ENCODE measurements at places on chromosomes 6 and 20.
A peak's percentile ranks its signal among the peaks of the same experiment; 100 is the strongest.

DNA sequence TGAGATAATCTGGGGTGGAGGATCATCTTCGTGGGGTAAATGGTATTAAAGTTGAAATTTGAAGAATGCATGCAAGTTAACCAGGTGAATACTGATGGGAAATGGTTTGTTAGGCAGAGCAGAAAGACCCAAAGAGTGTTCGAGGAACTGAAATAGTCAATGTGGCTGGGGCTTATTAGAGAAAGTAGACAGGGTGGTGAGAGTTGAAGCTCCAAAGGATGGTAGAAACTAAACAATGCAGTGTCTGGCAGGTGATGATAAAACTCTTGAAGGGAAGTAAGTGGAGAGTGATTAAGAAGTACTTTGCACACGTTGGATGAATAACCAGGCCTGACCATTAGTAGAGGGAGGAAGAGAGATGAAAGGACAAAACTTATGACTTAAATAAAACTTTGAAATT lies 39.8 kb upstream of the CENPW start:
- no peak for DNase-seq

GRCh38 chr6:167832497-167833395 lies 6.0 kb downstream of the AFDN start:
- DNase-seq: peak; percentile 54

GRCh38 chr20:47156301-47157137 lies 200.0 kb downstream of the ZMYND8 start:
- DNase-seq: no peak

DNA sequence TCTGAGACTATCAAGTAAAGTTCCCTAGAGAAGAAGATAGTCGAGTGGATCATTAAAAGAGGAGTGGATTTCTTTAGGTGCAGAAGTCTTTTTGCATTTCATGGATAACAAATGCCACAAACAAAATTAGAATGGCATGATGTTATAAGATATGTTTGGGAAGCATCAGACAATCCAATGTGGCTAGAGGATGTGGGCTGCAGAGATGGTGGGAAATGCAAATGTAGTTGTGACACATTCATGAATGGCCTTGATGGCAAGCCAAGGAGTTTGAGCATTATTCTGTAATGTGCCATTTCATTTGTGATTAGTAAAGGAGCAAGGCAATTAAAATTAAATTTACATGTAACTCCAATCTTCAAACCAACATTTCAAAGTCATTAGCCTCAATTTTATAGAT lies 211.9 kb downstream of the CENPW start:
- DNase-seq: no peak

GRCh38 chr6:84512391-84512790 lies 252.0 kb downstream of the TBX18 start:
- no peak for DNase-seq

DNA sequence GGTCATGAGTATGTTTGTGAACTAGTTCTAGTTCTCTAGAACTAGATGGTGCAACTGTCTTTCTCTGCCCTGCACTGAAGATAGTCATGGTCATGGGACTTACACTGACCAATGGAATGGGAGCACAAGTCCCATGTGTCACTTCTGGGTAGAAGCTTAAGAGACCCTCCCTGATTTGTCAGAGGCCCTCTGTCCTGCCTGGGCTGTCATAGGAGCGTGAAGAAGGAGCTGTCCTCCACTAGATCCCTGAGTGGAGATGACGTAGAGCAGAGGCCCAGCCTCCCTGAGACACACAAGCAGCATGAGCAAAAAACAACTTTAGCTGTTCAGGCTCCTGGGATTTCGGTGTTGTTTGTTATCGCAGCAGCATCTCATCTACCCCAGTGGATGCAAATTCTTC lies 514.5 kb downstream of the PREX1 start:
- no peak for DNase-seq

DNA sequence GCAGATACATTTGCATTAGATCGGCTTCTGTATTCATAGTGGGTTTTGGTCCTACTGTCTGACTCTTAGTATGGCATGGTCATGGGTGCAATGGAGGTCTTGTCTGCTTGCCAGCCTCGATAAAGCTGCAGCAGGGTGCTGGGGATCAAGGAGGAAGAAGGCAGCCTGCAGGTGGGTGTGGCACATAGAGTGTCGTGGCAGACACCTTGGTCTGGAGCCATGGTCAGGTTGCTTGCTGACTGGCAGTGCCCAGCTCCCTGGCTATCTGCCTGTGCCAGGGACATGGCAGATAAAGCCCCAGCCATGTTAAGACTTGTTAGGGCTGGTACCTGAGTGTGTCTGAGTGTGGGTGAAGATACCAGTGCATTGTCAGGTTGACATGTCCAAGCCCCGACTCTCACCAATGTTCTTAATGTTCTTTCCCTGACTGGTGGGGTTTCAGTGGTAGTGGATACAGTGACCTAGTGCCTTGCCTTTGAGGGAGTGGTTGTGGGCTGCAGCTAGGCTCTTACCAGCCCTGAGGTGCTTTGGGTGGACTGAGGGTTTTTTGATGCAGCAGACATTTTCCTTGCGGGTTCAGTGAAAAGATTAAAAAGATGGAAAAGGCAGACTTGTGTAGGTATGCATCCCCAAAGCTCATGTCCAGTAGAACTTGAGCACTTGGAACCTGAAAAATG lies 1.8 kb downstream of the FAM83D start:
- DNase-seq: peak; percentile 25

GRCh38 chr20:6892724-6893123 lies 125.2 kb downstream of the BMP2 start:
- DNase-seq: no peak

GRCh38 chr6:112389842-112390241 lies 42.7 kb downstream of the RFPL4B start:
- DNase-seq: no peak

- DNase-seq: no peak
These were observed 582.3 kb upstream of the GJE1 start for GRCh38 chr6:141550471-141550870.

DNA sequence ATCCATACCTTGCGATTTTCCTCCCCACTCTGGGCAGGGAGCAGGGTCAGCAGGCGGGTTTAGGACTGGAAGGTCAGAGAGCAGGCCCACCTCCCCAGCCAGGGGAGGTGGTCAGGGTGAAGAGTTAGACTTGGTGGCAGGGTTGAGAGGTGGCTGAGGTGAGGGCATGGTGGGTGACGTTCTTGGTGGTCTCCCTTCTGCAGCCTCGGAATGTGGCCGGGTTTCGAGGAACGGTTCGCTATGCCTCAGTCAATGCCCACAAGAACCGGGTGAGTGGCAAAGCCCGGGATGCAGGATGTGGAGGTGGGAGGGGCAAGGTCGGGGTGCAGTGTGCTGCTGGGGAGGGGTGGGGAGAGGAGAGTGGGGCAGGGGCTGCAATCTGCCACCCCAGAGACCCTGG lies 11.6 kb downstream of the TTBK1 start:
- DNase-seq: no peak

- DNase-seq: peak; percentile 16
These were observed 120.8 kb downstream of the AGPAT4 start for GRCh38 chr6:161152907-161153662.

DNA sequence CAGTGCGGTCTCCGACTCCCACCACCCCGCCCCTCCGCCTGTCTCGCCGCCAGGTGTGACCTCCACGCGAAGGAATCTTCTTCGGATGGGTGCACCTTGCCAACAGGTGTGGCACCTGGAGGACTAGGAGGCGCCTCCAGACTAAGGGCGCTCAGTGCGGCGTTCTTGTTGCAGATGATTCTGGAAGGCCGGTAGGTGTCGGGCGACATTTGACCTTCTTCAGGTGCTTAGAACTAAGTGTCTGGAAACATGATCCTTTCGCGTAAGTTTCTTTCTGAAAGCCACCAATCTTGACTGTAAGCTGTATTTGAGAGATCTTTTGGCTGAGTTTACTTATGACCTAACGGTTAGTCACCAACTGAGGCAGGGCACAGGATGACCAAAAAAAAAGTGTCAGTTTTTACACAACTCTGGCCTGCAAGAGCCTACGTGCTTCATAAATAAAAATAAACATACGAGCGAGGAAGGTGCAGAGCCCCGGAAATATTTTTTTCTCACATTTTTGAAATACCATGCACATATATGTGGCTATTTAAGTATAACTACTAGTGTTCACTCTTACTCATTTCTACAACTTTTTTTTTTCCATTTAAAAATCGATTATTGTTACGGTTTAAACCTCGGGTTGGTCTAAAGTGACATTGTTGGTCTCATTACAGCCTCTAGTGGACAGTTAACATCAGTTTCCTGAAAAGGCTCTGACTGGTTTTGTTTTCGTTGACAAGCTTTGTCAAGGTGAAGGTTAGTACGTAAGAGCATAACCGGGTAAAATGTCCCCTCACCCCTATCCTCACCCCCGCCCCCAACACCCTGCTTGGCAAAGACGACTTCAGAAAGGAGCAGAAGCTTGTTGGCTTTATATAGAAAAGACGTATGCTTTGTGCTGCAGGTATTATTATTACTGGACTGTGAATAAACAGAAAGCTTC lies 1.6 kb upstream of the ATXN1 start:
- DNase-seq: peak; percentile 88

DNA sequence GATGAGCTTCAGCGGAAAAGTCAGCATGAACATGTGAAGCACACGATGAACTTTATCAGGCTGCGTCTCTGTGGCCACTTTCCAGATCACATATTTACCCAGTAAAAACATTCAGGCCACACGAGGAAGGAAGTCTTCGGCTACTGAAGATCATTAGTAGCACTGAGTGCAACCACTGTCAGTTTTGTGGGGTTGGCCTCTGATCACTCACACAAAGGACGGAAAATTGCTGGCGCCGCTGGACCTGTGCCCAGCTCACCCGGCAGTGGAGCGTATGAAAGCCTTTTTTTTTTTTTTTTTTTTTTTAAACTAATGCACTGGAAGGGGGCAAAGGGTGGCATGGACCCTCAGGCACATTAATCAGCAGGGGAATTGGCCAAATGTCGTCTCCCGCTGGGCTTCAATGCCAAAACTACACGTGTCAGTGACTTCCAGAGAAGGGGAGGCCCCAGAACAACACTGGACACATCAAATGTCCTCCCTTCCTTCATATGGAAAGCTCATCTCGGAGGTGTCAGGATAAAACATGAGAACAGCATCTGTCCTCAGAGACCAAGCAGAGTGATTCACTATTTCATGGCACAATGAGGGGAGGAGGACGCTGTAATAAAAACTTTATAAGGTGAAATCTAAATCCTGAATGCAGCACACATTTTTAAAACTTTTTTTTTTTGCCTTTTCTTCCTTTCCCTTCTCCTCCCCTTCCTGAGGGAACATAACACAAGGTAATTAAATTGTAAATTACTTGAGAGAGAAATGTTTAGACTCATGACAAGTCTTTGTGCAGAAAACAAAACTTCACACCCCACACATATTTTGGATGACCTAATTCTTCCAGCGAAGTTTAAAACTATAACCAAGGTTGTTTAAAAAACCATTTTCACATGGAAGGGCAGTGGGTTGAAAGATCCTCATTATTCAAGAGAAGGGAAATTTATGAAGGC lies 223.4 kb downstream of the FOXC1 start:
- no peak for DNase-seq

DNA sequence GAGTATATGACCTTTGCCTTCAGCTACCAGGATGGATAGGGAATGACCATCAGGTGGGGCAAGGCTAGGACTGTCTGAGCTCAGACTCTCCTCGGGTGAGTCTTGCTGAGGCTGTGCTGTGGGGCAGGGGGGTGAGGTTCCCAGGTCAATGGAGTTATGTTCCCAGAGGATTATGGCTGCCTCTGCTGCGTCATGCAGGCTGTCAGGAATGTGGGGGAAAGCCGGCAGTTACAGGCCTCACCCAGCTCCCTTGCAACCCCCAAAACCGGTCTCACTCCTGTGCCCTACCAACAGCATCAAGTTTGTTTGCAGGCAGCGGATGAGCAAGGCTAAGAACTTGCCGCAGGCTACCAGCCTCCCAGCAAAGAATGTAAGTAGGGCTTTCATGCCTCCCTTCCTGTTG lies 93.5 kb downstream of the ESR1 start:
- no peak for DNase-seq

DNA sequence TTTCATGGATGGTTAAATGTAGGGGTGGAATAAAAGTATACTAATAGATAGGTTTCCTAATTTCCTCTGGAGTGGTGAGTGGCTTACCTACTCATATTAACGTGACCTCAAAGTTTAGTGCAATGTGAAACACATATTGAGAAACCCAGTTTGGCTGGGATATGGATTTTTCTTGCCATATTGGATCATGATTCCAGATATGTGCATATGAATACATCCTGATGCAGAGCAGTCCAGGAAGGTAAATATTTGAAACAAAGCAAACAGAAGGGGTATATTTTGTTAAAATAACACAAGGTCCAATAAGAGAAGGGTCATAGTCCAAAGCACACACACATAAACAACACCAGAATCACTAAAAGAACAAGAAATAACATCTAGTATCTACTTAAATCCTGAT lies 608.1 kb downstream of the PKHD1 start:
- no peak for DNase-seq

DNA sequence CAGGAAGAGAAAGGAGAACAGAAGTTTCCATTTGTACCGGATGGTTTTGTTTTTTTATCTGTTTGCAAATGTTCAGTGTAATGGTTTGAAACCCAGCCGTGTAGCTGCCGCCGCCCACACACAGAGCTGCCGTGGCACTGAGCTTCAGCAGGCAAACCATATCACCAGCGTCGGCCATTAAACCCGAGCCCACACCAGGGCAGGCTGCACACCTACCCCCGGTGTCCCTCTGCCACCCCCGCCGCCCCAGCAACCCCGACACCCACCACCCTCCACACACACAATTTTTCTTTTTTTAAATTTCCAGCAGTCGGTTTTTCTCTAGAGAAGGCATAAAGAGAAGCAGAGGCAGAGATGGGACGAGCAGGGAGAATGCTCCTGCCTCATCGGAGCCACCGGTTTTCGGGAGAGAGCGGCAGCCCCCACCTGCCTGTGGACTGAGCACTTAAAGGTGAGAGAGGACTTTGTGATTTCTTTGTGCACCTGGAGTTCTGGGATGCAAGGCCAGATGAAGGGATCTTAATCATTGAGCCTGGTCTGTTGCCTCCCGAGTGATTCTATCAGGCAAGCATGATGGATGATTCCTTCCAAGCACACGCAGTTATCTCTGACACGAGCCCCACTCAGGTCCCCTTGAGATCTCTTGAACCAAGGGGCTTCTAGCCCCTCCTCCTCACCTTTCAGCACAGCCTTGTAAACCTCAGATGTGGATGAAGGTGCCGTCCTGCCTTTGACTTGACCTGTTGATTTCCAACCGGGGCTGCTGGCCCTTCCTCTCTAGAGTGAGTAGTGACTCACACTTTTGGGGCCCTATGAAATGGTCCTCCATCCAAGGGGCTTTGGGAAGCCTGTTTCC lies 17.5 kb upstream of the ZNF831 start:
- no peak for DNase-seq

GRCh38 chr6:18501663-18502013 lies 114.5 kb downstream of the RNF144B start:
- no peak for DNase-seq

GRCh38 chr6:113009682-113010081 lies 662.6 kb downstream of the RFPL4B start:
- no peak for DNase-seq

- no peak for DNase-seq
These were observed 37.7 kb downstream of the ADGRF1 start for GRCh38 chr6:47004463-47004862.

GRCh38 chr6:88290411-88290810 lies 124.3 kb upstream of the CNR1 start:
- DNase-seq: no peak

GRCh38 chr6:28634761-28635546 lies 109.3 kb downstream of the GPX5 start:
- no peak for DNase-seq
